ENCODE measurements at places on chromosomes 12 and 14. TPM values are rescaled to one million over a fixed set of nuclear protein-coding genes. Genes with fewer than 3 reads are reported as not detected.

Gene RNF10
- 141 TPM for total RNA-seq

Gene CPNE6
- total RNA-seq, result not detected

Gene STK38L
- total RNA-seq, result 23.9 TPM

Gene KRT74
- not detected for total RNA-seq

Gene TSPAN19
- 0.32 TPM for total RNA-seq

Gene GPR132
- total RNA-seq, result 0.10 TPM

Gene ZNF891
- 0.02 TPM for total RNA-seq

Gene RNU6-8
- total RNA-seq, result not detected

Gene TRIP11
- total RNA-seq, result 37.4 TPM

Gene CCDC38
- total RNA-seq, result 0.27 TPM

Gene DGKA
- 58.3 TPM for total RNA-seq

Gene RND1
- 2.0 TPM for total RNA-seq

GRCh38 chr14:24075485-24076301 is 4.3 kb downstream of the CPNE6 start:
- no peak for DNase-seq
- peaks cover 13% of the 10 kb centered on the region for H3K4me1 ChIP-seq
- H3K36me3 ChIP-seq, result no peaks in the 10 kb centered on the region
- H3K27me3 ChIP-seq, result no peaks in the 10 kb centered on the region
- no peak overlapping the region for H3K27ac ChIP-seq

DNA sequence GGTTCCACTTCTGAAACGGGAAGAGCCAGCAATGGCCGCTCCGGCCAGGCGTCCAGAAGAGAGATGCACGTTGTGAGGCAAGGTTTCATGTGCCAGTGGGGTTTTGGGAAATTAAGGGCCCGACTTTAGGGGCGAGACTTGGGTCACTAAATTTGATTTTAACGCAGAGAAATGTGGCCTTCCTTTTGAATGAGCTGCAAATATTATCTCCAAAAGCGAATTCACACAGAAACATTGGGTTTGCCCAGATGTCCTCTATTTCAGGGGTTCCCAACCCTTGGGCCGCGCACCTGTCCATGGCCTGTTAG is 2.3 kb upstream of the RNASE4 start:
- no peaks in the 10 kb centered on the region for H3K27me3 ChIP-seq
- H3K4me3 ChIP-seq, result peak overlapping the region; percentile 72
- H3K4me1 ChIP-seq, result peaks cover 27% of the 10 kb centered on the region
- peak overlapping the region; percentile 97 for H3K27ac ChIP-seq
- H3K36me3 ChIP-seq, result no peaks in the 10 kb centered on the region

GRCh38 chr14:79411403-79412174 is 799.7 kb downstream of the DIO2 start:
- DNase-seq, result no peak
- H3K27me3 ChIP-seq, result no peaks in the 10 kb centered on the region
- H3K27ac ChIP-seq, result no peak overlapping the region
- no peaks in the 10 kb centered on the region for H3K4me1 ChIP-seq
- H3K4me3 ChIP-seq, result no peak overlapping the region

- no peak overlapping the region for H3K4me3 ChIP-seq
- no peaks in the 10 kb centered on the region for H3K27me3 ChIP-seq
- no peak for DNase-seq
- no peak overlapping the region for H3K27ac ChIP-seq
- H3K4me1 ChIP-seq, result no peaks in the 10 kb centered on the region
- no peaks in the 10 kb centered on the region for H3K36me3 ChIP-seq
Measured at GRCh38 chr12:91575630-91576029, 393.0 kb upstream of the DCN start.

GRCh38 chr12:13233830-13234641 is 37.5 kb downstream of the EMP1 start:
- peaks cover 16% of the 10 kb centered on the region for H3K4me1 ChIP-seq
- DNase-seq, result peak; percentile 61
- H3K36me3 ChIP-seq, result no peaks in the 10 kb centered on the region
- no peaks in the 10 kb centered on the region for H3K27me3 ChIP-seq
- H3K4me3 ChIP-seq, result no peak overlapping the region

DNA sequence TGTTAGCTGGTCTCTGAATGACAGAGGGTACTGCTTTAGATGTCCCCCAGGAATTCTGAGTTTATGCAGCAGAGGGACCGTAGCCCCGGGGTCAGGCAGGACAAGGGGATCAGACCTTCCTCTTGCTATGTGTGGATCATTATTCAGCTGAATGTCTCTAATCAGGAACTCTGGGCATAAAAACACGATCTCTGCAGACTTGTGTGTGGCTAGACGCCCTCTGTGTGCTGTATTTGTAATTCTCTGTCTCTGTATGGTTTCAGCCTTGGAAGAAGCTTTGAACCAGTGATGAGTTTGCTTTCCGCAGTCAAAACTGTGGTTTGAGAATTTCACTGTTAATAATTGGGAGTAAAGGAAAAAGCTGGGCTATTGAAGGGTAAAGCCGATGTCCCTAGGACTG is 125.3 kb downstream of the ETV6 start:
- no peaks in the 10 kb centered on the region for H3K4me1 ChIP-seq
- H3K27ac ChIP-seq, result no peak overlapping the region
- DNase-seq, result no peak
- no peaks in the 10 kb centered on the region for H3K27me3 ChIP-seq
- no peaks in the 10 kb centered on the region for H3K36me3 ChIP-seq
- no peak overlapping the region for H3K4me3 ChIP-seq

DNA sequence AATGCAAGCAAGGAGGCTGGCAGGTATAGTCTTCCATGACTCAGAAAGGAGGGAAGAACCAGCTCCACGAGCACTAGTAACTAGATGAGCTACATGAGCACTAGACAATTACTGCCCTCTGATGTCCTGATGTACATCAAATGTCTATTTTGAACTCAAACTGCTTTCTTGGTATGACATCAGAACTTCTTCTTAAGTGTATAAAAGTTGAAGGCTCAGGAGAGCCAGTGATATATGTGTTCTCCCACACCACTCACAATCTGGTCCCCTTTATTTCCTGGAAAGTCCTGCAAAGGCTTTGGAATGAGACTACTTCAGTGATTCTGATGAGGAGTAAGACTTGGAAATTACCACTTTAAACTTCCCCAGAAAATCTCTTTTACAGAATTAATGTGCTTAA is 18.5 kb upstream of the DHRS7 start:
- H3K4me3 ChIP-seq, result peak overlapping the region; percentile 36
- H3K27ac ChIP-seq, result no peak overlapping the region
- DNase-seq, result no peak
- peaks cover 16% of the 10 kb centered on the region for H3K4me1 ChIP-seq

DNA sequence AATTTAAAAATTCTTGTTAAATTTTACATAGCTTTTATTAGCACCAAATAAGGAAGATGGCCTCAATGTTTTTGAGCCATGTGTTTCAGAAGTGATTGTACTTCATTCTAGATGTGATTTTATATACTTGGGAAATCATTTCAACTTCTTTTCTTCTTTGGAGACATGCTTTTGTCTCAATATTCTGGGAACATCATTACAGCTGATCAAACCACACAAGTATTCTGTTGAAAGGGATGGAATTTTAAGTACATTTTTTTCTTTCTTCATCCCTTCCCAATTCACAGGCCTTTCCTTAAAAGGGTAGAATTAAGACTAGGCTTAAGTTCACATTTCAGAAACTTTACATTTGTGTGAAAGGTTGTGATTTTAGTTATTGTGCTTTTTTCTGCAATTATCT is 66.4 kb downstream of the PAPOLA start:
- H3K36me3 ChIP-seq, result peaks cover 14% of the 10 kb centered on the region
- no peaks in the 10 kb centered on the region for H3K27me3 ChIP-seq
- no peak for DNase-seq
- H3K4me3 ChIP-seq, result no peak overlapping the region
- H3K4me1 ChIP-seq, result no peaks in the 10 kb centered on the region

All from HCT116 (cell line).